ENCODE measurements at places on chromosomes 5 and 9. TPM values are rescaled to one million over a fixed set of nuclear protein-coding genes. Genes with fewer than 3 reads are reported as not detected.

Gene SPINK5
- 0.19 TPM for total RNA-seq

Gene SLC6A18
- not detected for total RNA-seq

Gene MEGF10
- total RNA-seq, result 0.29 TPM

DNA sequence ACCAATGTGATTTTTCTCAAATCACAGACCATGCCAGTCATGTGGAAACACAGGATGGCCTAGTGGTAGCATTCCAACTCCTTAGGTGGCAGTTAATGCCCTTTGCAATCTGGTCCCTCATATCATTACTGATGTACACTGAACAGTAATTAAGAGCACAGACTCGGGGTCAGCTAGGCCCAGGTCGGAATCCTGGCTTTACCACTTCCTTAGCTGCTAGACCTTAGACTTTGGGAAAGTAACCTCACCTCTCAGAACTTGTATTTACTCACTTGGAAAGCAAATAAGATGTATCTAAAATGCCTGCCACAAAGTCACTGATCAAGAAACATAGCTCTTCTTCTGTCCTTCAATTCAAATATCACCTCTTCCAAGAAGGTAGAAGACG is 112.8 kb downstream of the MAPKAP1 start:
- H3K4me3 ChIP-seq, result no peak overlapping the region
- H3K27me3 ChIP-seq, result no peaks in the 10 kb centered on the region
- H3K36me3 ChIP-seq, result no peaks in the 10 kb centered on the region

GRCh38 chr5:68224509-68225187 is 9.1 kb downstream of the PIK3R1 start:
- H3K4me3 ChIP-seq, result no peak overlapping the region
- H3K27ac ChIP-seq, result no peak overlapping the region
- no peak for DNase-seq
- H3K27me3 ChIP-seq, result no peaks in the 10 kb centered on the region
- H3K36me3 ChIP-seq, result no peaks in the 10 kb centered on the region

- no peak for DNase-seq
- H3K4me3 ChIP-seq, result no peak overlapping the region
- H3K36me3 ChIP-seq, result peaks cover 5% of the 10 kb centered on the region
- no peaks in the 10 kb centered on the region for H3K4me1 ChIP-seq
- no peaks in the 10 kb centered on the region for H3K27me3 ChIP-seq
These were observed 61.4 kb upstream of the GLRX start for GRCh38 chr5:95884017-95884325.

DNA sequence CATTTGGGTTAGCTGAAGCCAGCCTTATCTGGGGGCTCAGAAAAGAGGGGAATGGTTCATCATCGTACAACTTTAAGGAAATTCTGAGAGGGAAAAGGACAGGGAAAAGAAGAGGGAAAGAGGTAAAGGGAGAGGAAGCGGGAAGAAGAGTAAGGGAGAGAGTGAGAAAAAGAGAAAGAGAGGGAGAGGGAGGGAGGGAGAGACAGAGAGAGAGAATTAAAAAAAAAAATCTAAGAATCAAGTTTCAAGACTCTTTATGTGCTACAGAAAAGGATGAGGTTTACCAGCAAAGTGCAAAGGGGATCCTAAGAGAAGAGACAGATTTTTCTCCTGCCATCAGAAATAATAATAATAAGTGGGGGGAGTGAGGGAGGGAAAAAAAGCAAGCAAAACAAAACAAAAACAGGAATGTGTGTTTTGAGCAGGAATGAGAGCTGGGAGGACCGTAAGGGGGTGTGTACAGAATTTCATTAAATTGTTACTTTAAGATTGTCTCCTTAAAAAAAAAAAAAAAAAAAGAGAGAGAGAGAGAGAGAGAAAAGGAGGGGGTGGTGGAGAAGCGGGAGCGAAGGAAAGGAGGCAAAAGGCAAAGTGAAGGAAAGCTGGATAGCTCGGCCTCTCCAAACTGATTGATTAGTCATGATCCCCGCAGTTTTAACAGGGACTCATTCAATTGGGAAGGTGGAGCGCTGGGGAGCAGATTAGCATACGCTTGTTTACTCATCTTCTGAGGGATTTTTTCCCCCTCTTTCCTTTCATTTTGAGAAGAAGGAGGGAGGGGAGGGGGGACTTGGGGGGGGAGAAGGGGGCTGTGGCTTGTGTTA is 438 bp upstream of the PAPPA start:
- peak overlapping the region; percentile 57 for H3K4me3 ChIP-seq
- DNase-seq, result no peak
- H3K27ac ChIP-seq, result no peak overlapping the region
- H3K36me3 ChIP-seq, result no peaks in the 10 kb centered on the region

DNA sequence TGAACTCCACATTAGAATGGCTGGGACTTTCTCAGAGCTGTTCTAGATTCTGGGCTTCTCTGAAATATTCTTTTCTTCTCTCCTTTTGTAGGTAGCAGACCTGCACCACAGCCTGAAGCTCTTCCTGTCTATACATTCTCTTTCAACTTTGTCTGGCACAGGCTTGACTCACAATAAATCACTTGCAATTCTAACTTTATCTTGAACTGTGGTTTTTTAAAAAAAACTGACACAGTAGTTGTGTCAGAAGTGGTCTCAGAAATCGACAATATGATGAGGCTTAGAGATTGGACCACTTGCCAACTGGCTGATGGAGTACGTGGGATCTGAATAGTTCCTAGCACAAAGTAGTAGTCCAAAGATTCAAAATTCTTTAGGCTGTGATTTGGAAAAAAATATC is 24.1 kb upstream of the CDH9 start:
- no peaks in the 10 kb centered on the region for H3K4me1 ChIP-seq
- H3K27me3 ChIP-seq, result no peaks in the 10 kb centered on the region
- H3K36me3 ChIP-seq, result no peaks in the 10 kb centered on the region

DNA sequence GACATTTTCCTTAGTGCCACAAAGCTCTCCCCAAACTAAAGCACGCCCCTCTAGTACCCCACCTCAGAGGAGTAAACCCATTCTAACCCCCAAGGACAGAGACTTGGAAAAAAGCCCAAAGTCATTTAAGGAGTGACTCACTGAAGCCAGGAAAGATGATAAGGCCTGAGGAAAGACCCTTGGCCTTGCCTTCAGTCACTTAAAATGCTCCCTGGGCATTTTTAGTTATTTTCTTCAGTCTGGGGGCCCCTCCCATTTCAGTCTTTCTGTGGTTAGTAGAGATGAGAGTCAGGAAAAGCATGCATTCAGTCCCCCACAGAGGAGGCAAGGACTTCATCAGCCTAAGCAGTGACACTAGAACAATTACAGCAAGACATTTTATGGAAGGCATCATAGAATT is 13.7 kb upstream of the TLX3 start:
- no peak for DNase-seq
- no peaks in the 10 kb centered on the region for H3K36me3 ChIP-seq
- no peak overlapping the region for H3K27ac ChIP-seq
- H3K4me1 ChIP-seq, result no peaks in the 10 kb centered on the region
- H3K27me3 ChIP-seq, result no peaks in the 10 kb centered on the region

DNA sequence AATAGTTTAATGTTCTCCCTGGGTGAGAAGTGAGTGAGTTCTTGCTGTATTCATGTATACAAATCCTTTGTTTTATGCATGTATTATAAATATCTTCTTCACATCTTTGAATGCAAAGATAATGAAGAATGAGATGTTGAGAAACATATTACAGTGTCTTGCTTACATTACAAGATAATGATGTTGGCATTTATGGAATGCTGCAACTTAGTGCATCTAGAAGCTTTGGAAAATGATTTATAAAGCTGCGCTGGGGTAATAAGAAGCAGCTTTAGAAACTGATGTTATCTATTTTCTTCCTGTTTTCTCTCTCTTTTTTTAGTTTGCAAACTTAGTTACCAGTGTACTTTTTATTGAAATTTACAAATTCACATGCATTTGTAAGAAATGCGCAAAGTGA is 673.4 kb downstream of the KCTD16 start:
- no peak overlapping the region for H3K4me3 ChIP-seq
- H3K36me3 ChIP-seq, result no peaks in the 10 kb centered on the region
- DNase-seq, result no peak
- H3K4me1 ChIP-seq, result no peaks in the 10 kb centered on the region

DNA sequence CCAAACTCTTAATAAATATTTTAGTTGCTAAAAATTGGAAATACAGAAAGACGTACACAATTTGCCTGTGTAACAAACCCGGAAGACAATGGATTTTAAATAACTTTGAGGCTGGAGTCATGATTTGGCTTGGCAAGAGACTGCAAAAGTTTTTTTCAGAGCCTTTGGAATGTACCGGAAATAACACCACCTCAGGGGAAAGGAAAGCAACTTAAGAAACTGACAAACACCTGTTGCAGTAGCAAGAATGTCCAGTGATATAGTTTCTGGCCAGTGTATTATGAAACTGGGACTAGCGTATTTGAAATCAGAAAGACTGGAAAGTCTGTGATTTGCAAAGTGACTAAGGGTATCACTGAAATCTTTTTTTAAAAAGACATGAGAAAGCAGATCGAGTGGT is 842 bp downstream of the MUSK start:
- H3K27me3 ChIP-seq, result no peaks in the 10 kb centered on the region
- H3K27ac ChIP-seq, result no peak overlapping the region
- no peak for DNase-seq
- no peaks in the 10 kb centered on the region for H3K36me3 ChIP-seq
- H3K4me1 ChIP-seq, result no peaks in the 10 kb centered on the region

DNA sequence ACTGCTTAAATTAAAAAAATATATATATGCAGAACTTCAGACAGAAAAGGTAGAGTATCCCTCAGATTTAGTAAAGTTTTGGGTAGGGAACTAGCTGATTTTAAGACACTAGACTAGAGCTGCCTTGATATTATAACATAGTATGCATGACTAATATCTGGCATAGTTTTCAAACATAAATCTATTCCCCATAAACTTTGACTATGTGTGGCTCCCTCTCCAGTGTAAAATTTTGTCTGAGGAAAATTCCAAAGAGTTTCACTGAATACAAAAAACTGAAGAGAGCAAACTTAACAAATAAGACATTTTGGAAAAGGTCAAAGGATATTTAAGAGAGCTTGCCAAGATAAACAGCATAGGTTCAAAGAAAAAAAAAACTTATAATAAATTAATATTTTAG is 66.2 kb upstream of the ZNF462 start:
- H3K36me3 ChIP-seq, result no peaks in the 10 kb centered on the region
- H3K27me3 ChIP-seq, result no peaks in the 10 kb centered on the region
- no peak overlapping the region for H3K27ac ChIP-seq
- DNase-seq, result no peak
- no peak overlapping the region for H3K4me3 ChIP-seq
- H3K4me1 ChIP-seq, result no peaks in the 10 kb centered on the region

DNA sequence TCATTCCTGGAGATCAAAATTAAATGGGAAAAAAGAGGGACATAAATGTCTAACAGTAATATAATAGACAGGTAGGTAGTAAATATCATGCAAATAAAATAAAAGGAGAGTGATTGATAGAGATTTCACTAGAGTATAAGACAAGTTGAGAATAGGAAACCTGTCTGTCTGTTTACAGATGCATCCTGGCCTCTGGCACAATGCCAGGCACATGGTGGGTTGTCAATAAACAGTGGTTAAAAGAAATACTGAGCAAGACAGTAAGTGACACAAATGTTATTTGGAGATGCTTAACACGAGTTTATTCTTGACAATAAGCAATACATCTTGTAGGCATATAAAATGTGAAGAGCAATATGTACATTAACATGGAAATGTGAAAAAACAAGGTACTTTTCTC is 33.3 kb downstream of the RICTOR start:
- no peak overlapping the region for H3K27ac ChIP-seq
- H3K4me1 ChIP-seq, result no peaks in the 10 kb centered on the region
- no peaks in the 10 kb centered on the region for H3K36me3 ChIP-seq
- no peak for DNase-seq

DNA sequence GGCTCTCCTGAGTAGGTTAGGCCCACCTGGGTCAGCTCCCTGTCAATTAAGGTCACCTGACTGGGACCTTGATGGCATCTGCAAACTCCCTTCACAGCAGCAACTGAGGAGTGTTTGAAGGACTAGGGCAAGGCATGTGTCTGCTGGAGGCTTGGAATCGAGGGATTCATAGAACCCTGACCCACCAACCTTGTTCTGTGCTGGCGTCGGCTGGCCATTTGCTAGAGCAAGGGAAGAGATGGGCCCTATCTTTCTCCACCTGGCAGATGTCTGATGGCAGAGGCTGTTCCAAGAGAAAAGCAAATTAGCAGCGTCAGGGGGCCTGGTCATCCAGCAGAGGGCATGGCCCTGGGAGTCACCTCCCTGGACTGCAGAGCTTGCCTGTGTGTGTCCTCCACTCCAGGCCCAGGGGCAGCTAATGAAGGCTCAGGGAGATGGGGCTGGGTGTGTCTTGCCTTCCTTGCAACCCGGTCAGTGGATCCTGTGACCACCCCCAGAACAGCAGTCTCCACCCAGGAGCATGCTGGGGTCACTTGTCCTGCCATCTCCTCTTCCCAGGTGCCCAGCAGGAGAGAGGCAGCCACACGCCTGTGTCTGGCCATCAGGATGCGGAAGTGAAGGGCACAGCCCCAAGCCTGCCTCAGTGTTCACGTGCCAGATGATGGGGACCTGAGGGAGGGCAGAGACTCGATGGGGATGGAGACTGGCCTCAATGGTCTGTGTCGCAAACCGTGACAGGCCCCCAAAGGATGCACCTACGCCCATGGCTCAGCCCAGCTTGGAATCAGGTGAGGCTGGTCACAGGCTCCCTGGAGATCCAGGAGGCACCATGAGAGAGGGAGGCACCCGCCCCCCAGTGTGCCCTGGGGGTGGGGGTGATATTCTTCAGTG is 53.9 kb downstream of the BARX1 start:
- H3K4me3 ChIP-seq, result no peak overlapping the region
- no peaks in the 10 kb centered on the region for H3K4me1 ChIP-seq
- H3K27ac ChIP-seq, result no peak overlapping the region
- DNase-seq, result no peak
- no peaks in the 10 kb centered on the region for H3K36me3 ChIP-seq

All from pancreas (tissue), 10 donors.